ENCODE measurements at places on chromosomes 4 and X.

DNA sequence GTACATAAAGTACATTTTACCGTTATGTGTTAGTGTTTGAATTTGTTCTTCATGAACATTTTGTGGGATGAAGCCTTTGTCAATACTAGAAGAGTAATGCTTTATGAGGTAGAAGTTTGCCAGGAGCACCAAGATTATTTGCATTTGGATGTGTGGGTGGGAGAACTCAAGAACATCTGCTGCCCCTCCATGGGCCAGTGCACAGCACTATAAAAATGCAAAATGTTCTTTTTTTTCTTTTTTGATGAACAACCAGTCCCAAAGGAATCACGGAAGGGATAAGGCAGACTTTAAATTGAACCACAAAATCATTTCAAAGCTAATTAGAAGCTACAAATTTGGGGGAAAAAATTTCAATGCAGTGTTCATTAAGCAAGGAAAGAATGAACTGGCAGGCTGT, 300.3 kb upstream of the NWD2 start:
- DNase-seq: no peak

DNA sequence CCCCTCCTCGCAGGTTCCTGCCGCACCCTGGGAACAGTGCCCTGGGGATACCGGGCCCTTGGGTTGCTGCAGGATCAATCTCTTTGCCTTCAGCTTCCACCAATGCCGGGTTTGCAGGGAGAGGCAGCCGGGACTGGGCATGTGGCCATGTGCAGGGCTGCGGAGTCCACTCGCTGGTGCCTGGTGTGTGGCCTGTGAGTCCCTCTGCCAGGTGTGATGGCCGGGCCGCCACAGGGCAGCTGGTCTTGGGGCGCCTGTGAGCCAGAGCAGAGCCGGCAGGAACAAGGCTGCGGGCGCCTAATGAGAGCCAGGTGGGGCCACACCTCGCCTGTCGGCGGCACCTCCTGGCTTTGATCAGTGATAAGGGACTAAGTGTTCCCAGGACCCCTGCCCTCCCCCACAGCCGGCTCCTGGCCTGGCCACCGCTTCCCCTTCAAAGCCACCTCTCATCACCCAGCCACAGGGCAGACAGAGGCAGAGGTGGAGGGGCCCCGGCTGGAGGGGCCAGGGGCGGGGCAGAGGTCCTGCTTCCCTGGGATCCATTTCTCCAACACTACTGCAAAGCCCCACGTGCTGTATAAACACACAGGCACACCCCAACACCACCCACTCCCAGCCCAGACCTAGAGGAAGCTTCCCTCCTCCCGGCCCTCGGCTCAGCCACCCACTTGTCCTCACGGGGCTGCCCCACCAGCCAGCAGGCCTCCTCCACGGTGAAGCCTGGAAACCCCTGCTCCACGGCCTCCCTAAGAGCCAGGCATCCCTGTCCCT, 132.7 kb downstream of the CPZ start:
- no peak for DNase-seq

DNA sequence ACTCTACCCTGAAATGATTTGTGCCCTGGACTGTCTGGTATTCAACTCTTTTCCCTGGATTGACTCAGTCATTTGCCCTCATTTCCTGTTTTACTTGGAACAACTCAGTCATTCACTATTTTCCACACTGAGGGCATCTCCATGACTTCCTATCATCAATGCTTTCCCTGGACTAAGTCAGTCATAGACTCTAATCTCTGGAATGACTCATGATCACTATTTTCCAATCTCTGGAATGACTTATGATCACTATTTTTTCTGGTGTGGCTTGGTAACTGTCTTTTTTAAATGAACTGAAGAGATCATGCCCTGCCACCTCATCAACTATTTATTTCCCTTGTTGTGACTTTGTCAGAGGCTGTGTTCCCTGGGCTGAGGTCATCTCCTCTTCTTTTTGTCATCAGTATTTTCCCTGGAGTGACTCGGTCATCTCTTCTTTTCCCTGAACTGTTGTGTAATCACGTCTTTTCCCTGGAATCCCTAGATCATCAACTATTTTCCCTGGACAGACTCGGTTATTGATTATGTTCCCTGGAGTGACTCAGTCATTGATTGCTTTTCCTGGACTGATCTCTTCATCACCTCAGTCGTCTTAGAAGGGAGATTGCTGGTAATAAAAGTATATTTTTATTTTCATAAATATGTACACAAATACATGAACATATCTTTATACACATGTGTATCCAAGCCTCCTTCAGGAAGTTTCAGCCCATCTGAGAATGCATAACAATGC, 327.1 kb upstream of the VCX start:
- no peak for DNase-seq

GRCh38 chrX:110004731-110005369, 1.9 kb downstream of the TMEM164 start:
- no peak for DNase-seq

DNA sequence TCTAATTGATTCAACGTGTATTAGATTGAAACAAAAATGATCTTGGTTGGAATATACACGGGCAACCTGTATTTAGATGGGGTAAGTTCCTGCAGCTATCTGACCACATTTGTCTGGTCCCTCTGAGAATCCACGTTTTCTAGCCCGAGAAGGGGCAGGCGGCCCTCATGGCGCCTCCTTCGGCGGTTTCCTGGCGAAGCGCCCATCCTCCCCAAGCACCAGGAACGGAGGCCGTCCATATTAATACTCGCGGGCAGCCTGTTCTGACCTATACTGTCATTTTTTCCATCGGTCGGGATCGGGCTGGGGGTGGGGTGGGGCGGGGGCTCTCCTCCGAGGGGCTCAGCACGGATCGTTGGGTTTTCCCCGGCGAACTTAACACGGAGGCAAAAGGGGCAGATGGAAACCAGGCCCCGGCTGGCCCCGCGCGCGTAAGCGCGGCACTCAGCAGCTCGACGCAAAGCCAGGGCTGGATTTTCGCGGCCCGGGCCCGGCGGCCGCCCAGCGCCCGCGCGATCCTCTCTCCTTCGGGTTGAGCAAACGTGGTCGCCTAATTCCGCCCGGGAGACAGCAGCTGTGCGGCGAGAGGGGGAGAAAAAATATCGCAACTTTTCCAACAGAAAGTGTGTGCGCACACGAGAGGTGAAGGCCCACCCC, 77.2 kb upstream of the BCOR start:
- no peak for DNase-seq

DNA sequence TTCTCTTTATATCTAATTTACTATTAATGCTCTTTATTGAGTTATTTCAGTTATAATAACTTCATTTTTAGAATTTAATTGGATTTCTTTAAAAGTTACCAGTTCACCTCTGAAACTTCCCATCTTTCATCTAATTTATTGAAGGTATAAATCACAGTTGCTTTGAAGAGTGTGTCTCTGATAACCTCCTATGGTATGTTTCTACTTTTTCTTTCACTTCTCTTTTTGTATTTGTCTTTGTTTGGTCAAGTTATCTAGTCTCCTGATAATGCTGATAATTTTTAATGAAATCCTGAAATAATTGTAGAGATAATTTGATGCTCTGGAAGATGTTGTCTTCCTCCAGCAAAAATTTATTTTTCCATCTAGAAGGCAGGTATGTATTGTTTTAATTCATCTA, 141.6 kb upstream of the NPY2R start:
- no peak for DNase-seq

DNA sequence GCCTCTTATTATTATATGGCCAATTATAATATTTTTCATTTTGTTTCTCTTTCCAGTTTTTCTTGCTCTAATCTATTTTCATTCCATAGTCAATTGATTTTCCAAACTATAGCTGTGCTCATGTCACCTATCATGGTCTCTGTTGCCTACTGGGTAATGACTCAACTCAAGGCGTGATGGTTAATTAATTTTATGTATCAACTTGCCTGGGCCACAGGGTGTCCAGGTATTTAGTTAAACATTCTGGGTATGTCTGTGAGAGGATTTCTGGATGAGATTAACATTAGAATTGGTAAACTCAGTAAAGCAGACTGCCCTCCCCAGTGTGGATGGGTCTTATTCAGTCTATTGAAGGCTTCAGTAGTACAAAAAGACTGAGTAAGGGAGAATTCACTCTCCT, 9.9 kb downstream of the FHIP1A start:
- no peak for DNase-seq

- no peak for DNase-seq
Measured at GRCh38 chrX:19670321-19670750, 155.0 kb upstream of the MAP3K15 start.

GRCh38 chr4:114263233-114263632, 283.8 kb upstream of the ARSJ start:
- no peak for DNase-seq

DNA sequence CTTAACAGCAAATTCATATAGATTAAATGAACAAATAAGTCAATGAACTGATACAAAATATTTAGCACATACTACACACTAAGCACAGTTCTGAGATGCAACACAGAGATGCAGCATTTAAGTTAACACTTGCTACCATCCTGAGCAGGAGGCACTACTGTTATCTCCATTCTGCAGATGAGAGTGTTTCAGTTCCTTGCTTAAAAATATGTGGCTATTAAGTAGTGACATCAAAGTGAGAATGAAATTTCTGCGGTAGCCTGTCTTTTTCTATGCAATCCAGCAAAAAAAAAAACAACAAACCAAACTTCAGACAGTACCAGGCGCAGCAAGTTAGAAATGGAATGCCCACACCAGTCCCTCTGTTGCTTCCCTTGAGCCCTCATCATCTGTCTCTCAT, 90.8 kb downstream of the SHISA3 start:
- DNase-seq: no peak

- DNase-seq: no peak
Measured at GRCh38 chrX:120316587-120317283, 5.5 kb upstream of the TMEM255A start.

DNA sequence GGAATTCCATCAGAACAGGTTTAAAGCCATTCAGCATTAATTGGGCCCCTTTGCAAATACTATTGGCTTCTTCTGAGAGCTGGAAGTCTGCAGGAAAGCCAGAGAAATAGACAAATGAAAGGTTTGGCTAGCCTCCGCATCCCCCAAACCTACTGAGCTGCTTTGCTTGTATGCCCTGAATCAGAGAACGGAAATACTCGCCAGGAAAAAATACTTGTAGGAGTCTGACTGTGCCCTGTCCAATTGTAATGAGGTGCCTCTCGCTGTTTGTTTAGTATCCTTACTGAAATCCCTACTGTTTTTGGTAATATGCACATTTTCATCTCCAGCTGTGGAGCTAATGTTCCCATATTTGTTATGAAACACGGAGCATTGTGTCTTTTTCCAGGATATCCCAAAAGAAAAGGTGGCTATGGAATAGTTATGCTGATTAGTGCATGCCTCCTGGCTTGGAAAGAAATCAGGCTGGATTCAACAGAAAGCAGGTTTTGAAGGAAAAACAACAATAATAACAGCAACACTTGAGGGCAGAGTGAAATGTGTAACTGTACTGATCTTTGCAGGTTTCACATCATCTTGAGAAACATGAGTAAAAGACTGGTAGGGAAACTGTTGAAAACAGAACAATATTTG, 50.7 kb upstream of the NLGN4X start:
- no peak for DNase-seq

DNA sequence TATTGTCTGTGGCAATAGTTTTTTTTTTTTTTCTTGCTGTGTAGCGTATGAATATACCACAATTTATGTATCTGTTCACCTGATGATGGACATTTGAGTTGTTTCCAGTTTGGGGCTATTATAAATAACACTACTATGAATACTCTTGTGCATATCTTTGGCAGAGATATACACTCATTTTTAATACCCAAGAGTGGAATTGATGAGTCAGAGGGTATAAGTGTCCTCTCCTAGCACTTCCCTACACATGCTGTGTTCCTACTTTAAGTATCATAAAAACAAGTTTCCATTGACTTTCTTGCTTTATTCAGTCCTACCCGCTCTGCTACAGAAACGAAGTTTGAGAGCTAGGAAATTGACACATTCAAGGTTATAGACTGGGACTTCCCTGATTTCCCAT, 39.8 kb downstream of the XIAP start:
- no peak for DNase-seq

DNA sequence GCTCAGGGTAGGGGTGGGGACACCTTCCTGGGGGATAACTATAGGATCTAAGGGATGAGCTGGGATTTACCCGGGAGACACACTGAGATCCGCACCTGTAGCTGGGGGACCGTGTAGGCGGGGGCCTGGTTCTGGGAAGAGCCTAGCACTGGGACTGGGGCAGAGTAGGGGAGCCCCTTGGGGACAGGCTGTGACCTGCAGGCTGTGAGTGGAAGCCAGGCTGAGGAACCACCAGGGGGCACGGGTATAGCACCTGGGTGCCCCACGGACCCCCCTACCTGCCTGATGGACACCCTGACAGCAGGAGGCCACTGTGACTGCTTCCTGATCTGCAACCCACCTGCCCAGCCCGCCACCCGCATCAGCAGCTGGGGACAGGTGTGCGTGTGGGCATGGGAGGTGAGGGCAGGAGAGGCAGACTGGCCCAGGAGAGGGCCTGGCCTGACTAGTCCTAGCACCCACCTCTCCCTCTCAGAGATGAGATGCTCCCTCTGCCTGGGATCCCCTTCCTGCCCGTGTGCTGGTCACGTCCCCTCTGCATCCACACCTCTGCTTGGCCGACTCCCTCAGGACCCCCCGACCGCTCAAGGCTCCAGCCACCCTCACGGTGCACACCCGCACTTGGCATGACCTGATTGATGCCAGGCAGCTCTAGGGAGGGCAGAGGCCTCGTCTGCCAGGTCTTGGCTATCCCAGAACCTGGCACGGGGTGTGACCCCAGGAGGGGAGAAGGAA, 94.2 kb upstream of the NKX1-1 start:
- no peak for DNase-seq

DNA sequence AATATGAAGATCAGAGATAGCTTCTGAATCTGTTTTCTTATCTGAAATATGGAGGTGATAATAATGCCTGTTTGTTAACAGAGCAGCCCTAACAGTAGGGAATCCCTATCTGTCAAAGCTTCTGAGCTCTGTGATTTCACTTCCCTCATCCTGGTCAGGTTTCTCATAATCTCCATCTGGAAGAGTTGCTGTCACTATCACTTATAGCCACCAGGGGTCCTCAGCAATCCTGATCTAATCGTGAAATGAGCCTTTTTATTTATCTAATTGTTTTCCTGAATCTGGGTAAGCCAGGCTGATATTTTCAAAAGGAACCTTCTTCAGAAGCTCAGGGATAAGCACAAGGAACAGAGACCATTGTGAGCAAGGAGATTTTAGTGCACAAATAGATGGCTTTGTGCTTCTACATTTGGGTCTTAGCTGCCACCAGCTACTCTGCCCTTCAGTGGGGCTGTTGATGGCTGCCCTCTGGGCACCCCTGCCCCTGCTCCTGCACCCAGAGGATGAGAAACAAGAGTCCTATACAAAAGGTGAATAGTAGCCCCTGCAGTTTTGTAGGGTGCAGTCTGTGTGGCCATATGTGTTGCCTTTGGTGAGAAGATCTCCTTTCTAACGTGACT, 196.4 kb upstream of the RADX start:
- no peak for DNase-seq

Measured in non-pigmented ciliary epithelial cell (primary cell).